NCI-H510A (cell line): ENCODE measurements at places on chromosomes 5 and 9.

DNA sequence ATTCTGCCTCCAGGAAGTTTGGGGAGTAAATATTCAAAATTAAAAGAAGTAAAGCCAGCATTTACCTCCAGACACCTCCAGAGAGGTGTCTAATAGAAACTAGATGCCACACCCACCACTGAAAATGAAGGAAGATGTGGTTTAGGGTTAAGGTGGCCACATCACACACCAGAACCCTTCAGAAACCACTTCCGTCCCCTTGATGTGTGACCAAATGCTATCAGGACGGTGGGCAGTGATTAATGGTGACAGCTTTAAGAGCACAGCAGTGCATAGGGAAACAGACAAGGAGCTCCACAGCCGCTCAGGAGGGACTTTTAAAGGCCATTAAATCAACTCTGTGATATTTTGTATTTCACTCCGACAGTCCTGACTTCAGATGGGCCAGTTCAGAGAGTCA lies 295.2 kb downstream of the BRINP1 start:
- no peak for DNase-seq

GRCh38 chr5:11062397-11062796 lies 301.4 kb upstream of the DAP start:
- no peak for DNase-seq

GRCh38 chr5:181059297-181060230 lies 19.5 kb downstream of the BTNL9 start:
- no peak for DNase-seq

- no peak for DNase-seq
Observed at GRCh38 chr5:147452165-147452811, 57.6 kb downstream of the DPYSL3 start.
